ENCODE measurements at places on chromosomes 5 and 9. TPM values are rescaled to one million over a fixed set of nuclear protein-coding genes. Genes with fewer than 3 reads are reported as not detected.

DNA sequence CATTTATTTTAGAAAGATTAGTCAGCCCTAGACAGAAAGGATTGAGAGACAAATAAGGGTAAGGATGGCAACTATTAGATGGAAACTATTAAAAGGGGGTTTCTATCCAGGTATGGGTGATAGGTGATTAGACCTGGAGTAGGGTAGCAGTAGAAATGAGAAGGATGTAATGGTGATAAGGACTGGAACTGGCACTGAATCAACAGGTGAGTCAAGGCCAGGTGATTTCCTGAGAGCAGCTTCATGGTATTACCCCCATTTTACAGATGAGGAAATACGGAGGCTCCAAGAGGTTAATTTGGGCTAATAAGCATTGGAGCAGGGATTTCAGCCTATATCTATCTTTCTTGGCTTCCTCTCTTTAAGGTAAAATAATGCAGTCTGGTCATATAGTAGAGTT, 55.7 kb downstream of the CAST start:
- H3K4me3 ChIP-seq: no peak overlapping the region
- H3K4me1 ChIP-seq: peaks cover 23% of the 10 kb centered on the region
- no peaks in the 10 kb centered on the region for H3K27me3 ChIP-seq
- DNase-seq: no peak
- no peak overlapping the region for H3K27ac ChIP-seq

DNA sequence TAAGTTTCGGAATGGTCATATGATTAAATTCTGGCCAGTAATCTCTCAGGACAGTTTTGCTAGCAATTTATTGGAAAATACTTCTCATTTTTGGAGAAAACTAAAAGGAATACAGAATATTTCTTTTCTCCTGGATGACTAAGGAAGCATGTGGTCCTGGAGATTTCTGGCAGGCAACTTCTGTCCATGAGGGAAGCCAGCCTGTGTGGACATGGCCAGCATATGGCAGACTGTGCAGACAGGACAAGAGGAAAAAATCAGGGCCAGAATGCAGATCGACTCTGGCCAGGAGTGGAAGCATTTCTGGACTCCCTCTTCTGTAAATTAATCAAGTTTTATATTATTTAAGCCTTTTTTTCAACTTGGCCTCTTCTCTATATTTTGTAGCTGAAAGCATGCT, 100.4 kb upstream of the CDH18 start:
- H3K27ac ChIP-seq: no peak overlapping the region
- H3K27me3 ChIP-seq: no peaks in the 10 kb centered on the region
- H3K36me3 ChIP-seq: no peaks in the 10 kb centered on the region
- DNase-seq: no peak

DNA sequence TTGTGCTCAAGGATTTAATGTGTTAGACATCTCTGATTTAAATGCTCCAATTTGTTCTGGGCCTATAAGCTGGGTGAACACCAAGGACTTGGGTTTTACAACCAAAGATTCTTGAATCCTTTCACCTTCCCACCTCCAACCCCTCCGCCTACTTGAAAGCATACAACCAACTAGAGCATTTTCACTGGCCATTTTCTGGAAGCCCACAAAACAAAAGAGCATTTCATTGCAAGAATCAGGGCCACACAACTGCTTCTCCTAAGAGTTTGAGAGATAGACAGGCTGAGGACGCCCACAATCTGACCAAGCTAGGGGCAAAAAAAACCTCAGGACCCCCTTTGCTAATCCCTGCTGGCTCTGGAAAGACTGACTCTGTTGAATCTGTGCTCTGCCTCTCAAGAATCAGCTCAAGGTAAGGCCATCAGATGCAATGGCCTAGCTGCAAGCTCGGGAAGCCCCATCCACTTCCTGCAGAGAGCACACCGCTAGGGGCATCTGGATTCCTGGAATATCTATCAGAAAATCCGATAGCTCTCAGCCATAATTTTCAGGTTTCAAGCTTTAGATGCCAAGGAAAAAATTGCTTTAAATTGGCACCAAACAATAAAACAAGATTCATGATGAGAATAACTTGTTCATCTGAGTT, 57.7 kb downstream of the RETREG1 start:
- H3K27ac ChIP-seq: no peak overlapping the region
- no peak overlapping the region for H3K4me3 ChIP-seq
- peaks cover 11% of the 10 kb centered on the region for H3K36me3 ChIP-seq
- peaks cover 29% of the 10 kb centered on the region for H3K4me1 ChIP-seq
- no peak for DNase-seq

DNA sequence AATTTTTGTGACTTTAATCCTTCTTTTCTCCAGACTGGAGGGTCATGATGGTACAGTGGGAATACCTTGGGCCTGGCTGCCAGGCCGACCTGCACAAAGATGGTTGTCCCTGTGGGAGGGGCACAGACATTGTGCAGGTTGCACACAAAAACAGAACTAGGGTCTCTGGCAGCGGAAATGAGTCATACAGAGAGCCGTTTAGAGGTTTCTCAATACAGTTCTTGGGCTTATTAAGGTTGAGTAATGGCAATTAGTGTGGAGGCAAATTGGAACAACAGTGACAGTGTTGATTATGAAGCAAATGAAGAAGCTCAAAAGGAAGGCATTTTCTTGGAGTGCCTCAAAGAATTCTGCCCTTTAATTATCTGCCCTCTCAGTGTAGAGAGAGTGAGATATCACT, 173.6 kb downstream of the TENT4A start:
- DNase-seq: no peak
- no peak overlapping the region for H3K4me3 ChIP-seq
- no peak overlapping the region for H3K27ac ChIP-seq
- H3K36me3 ChIP-seq: no peaks in the 10 kb centered on the region
- H3K4me1 ChIP-seq: peaks cover 2% of the 10 kb centered on the region

Gene PRUNE2
- 0.38 TPM for total RNA-seq
